ENCODE measurements at places on chromosomes 13 and 19.
A peak's percentile ranks its signal among the peaks of the same experiment; 100 is the strongest.

GRCh38 chr13:59494151-59494550 lies 669.6 kb downstream of the DIAPH3 start:
- no peak for DNase-seq

- DNase-seq, result no peak
Observed at GRCh38 chr13:66189986-66190385, 1040.2 kb downstream of the PCDH9 start.

DNA sequence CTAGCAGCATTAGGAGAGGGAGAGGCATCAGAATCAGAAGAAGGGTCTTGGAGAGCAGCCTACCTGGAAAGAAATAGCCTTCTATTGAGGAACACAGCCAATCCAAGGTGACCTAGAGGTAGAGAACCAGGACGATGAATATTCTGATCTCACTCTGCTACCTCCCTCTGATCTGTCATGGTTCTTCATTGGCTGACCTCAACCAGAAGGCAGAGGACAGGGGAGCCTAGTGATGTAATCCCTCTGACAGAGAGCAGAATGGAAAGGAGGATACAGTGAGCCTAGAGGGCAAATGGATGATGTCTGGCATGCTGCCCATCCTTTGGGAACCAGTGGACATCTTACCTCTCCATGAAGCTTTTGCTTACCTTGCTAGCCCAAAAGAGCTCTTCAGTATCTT lies 3.6 kb downstream of the ZNF507 start:
- DNase-seq, result no peak

GRCh38 chr13:40550130-40550529 lies 116.3 kb downstream of the FOXO1 start:
- DNase-seq, result no peak

- no peak for DNase-seq
Observed at GRCh38 chr19:27745978-27746542, 1466.9 kb downstream of the UQCRFS1 start.

- peak; percentile 89 for DNase-seq
Observed at GRCh38 chr19:49301165-49301865, 23.7 kb downstream of the SLC6A16 start.

DNA sequence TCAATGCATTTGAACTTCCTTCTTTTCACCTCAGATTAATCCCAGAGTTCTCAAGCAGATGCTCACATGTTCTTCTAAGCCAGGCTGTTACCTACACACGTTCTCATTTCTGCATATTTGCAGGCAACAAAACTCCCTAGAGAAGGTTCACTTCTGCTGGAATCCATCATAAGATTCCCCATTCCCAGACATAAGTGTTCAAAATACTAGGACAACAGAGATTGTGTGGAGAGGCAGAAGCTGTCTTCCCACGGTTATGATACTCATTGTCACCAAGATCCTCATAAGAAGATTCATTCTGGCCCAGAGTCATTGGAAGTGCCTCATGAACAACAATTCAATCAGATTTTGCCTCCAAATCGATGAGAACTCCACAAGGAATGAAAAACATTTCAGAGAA lies 931.6 kb upstream of the MIR17HG start:
- DNase-seq, result no peak

GRCh38 chr13:45063261-45063860 lies 56.9 kb upstream of the GTF2F2 start:
- no peak for DNase-seq

- DNase-seq, result no peak
Observed at GRCh38 chr13:34523406-34523805, 418.7 kb upstream of the NBEA start.

GRCh38 chr19:49570138-49570856 lies 10.1 kb downstream of the NOSIP start:
- peak; percentile 95 for DNase-seq

- no peak for DNase-seq
Observed at GRCh38 chr13:88592105-88592504, 920.9 kb downstream of the SLITRK5 start.

DNA sequence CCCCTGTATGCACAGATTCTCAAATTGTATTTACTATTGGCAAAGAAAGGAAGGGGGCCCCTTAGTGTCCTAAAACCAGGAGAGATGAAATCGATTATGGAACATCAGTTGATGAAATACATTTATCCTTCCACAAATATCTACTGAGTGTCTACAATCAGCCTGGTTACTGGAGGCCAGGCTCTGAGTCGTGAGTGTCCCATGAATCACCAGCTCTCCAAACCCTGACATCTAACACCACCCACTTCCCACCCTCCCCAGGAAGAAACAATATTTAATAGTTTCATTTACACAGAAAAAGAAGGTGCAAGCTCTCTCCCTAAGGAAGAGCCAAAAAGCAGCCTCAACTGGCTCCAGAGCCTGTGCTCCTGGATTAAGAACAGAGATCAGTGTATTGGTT lies 25.2 kb downstream of the KCTD15 start:
- no peak for DNase-seq

- DNase-seq, result peak; percentile 45
Observed at GRCh38 chr19:33390101-33390907, 16.8 kb downstream of the CEBPG start.

DNA sequence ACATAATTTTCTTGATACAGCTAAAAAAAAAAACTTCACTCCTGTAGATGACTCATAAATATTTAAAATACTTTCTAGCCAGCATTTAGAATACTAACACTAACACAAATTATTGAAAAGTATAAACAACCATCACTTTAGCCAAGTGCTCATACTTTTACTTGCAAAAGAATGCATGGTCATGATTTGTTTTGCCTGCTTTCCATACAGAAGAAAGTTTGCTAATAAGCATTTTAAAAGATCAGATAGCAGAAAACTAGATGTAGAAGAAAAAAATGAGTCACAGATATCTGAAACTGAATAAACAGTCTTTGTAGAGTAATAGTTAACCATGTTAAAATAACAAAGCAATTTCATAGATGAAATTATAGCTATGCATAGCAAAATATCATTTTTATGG lies 2280.4 kb upstream of the PCDH20 start:
- DNase-seq, result no peak

GRCh38 chr19:2083174-2083854 lies 12.8 kb downstream of the MOB3A start:
- peak; percentile 77 for DNase-seq

DNA sequence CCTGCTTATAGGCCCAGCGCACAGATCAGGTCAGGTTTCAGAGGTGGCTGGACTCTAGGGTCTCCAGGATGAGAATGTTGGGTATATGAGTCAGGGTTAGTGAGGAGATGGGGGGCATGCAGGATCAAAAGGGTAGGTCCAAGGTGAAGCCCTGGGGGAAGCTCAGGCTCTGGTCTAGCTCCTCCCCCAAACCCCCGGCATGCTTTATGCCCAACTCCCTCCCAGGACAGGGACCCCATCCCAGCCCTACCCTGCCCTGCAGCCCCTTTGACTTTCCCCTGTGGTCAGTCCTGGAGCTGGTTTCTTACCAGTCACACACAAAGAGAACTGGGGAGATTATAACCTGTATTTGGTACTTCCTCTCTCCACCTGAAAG lies 9.8 kb upstream of the CEACAM18 start:
- DNase-seq, result no peak

DNA sequence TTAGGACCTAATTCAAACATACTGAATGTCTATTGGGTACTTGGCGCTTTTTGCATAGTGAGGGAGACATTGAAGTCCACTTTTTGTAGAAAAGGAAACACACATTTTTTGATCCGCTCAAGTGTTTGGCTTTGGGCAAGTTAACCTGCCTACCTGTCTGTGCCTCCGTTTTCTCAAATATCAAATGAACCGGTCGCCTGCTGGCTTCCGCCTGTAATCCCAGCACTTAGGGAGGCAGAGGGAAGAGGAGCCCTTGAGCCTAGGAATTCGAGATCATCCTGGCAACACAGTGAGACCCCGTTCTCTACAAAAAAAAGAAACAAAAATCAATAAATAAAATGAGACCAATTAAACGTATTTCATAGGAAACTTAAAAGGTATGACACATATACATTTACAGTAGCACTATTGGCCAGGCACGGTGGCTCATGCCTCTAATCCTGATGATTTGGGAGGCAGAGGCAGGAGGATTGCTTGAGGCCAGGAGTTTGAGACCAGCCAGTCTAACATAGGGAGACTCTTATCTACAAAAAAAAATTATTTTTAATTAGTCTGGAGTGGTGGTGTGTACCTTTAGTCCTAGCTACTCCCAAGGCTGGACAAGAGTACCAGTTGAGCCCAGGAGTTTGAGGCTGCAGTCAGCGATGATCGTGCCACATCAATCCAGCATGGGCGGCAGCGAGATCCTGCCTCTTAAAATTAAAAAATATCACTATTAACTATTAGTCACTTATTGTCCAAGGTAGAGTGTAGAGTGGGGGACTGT lies 1.3 kb downstream of the RAD23A start:
- no peak for DNase-seq

GRCh38 chr19:49639401-49640112 lies 386 bp downstream of the RRAS start:
- no peak for DNase-seq

DNA sequence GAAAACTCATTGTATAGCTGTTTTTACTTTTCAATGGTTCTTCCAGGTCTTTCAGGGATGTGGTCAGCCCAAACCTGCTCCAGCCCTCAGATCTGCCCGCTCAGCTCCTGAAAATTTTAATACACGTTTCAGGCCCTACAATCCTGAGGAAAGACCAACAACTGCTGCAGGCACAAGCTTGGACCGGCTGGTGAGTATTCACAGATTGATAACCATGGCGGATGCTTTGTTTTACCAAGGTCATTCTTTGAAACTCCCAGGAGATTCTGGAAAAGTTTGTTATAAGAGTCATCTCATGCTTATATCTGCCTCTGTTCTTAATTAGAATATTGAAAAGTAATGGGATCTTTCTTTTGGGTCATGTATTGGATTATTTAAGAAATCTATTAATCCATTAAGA lies 173.5 kb downstream of the DCT start:
- DNase-seq, result no peak

DNA sequence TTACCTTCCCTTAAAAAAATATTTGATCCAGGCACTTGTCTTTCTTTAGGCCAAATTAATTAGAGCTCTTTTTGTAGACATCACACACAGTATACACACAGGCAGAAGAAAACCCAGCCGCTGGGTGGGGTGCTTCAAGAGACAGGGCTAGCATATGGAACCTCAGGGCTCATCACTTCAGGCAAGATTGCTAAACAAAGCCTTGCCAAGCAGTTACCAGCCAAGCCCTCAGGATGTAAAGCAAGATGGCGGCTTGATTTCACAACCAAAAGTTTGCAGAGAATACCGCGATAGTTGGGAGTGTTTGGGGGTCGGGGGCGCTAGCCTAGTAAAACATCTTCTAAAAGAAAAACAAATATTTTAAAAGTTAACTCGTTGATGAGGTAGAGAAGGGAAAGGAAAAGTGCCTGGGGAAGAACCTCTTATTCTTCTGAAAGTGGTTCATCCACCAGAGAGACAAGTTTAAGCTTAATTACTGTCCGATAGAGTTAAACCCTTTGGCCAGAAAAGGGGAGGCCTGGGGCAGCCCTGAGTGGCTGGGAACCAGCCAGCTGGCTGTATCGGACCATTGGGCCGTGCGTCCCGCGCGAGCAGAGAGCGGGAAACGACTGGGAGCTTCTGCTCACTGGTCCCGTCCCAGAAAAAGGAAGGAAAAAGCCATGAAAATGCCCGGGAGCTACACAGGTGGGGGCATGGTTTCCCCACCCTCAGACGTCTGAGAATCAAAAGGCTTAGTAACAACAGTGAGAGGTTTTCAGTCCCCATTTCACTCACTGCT lies 254.9 kb upstream of the PCDH20 start:
- no peak for DNase-seq

- DNase-seq, result no peak
Observed at GRCh38 chr13:110166598-110166997, 140.4 kb downstream of the COL4A1 start.
